ENCODE measurements at places on chromosomes 4 and X. TPM values are rescaled to one million over a fixed set of nuclear protein-coding genes. Genes with fewer than 3 reads are reported as not detected.

ANXA10 gene
- total RNA-seq: not detected

- no peak overlapping the region for H3K4me3 ChIP-seq
- H3K4me1 ChIP-seq: peaks cover 10% of the 10 kb centered on the region
- no peaks in the 10 kb centered on the region for H3K27me3 ChIP-seq
- no peak for DNase-seq
- peaks cover 18% of the 10 kb centered on the region for H3K36me3 ChIP-seq
These were observed 17.3 kb downstream of the COQ2 start for GRCh38 chr4:83267121-83267829.

DNA sequence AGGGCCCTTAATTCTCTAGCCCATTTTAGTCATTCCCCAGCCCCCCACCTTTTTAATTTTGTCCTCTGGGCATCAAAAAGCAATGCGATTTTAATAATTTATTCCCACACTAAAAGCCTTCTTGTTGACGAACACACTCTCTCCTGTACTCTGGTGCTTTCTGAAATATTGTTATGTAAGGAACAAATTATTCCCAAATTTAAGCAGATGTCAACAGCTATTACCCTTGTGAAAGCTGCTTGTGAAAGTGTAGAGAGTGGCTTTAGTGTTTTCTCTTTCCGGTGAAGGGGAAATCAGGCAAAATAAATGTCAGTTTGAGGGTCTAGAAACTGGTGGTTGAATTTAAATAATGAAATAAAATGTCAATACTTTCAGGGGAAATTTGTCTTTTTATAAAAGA lies 221.2 kb upstream of the CNKSR2 start:
- no peak for DNase-seq
- H3K36me3 ChIP-seq: no peaks in the 10 kb centered on the region
- H3K4me3 ChIP-seq: no peak overlapping the region
- H3K27me3 ChIP-seq: peaks cover 4% of the 10 kb centered on the region
- H3K4me1 ChIP-seq: no peaks in the 10 kb centered on the region
- H3K27ac ChIP-seq: no peak overlapping the region

SYTL4 gene
- total RNA-seq: not detected

- H3K4me3 ChIP-seq: no peak overlapping the region
- no peaks in the 10 kb centered on the region for H3K36me3 ChIP-seq
- H3K27me3 ChIP-seq: peaks cover 7% of the 10 kb centered on the region
- no peak for DNase-seq
- H3K4me1 ChIP-seq: no peaks in the 10 kb centered on the region
These were observed 93.3 kb upstream of the BANK1 start for GRCh38 chr4:101697266-101697665.
